MM.1S (cell line): ENCODE measurements at places on chromosomes 5 and 9.

DNA sequence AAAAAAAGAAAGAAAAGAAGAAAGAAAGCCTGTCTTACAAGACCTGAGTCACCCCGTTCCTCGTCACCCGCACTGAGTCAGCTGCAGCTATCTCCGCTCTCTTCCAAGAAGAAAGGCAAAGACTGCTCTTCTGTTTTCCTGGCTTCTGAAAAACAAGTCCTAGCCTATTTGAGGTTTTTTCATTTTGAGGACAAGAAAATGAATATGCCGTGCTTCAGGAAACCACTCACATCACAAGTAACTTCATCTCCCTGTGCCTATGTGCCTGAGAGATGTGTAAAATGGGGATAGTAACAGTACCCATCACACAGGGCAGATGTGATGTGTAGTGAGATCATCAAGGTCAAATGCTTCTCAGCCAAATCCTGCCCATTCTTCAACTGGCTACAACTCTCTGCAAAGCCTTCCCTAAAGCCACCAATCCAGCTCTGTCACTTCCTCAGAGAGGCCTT lies 78.4 kb downstream of the GLDC start:
- no peak for DNase-seq

GRCh38 chr5:80152778-80153177 lies 103.1 kb downstream of the SERINC5 start:
- no peak for DNase-seq

DNA sequence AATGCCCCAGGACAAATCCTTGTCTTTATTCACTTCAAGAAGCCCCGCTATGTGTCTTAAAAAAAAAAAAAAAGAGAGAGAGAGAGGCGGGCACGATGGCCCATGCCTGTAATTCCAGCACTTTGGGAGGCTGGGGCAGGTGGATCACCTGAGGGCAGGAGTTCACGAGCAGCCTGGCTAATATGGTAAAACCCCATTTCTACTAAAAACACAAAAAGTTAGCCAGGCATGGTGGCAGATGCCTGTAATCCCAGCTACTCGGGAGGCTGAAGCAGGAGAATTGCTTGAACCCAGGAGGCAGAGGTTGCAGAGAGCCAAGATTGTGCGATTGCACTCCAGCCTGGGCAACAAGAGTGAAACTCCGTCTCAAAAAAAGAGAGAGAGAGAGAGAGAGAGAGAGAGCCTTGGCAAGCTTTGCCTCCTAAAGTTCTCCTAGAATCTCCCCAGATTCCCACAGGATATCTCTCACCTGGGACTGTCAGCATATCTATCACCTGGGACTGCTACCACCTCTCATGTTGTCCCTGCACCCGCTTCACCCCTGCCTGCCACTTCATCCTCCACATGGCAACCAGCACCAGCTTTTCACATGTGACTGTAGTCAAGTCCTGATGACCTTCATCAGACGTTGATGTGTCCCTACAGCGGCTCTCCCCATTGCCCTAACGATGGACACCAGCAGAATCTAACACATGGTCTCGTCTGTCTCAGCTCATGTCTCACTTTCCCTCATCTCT lies 5.8 kb downstream of the ITK start:
- no peak for DNase-seq

GRCh38 chr5:882253-883183 lies 10.1 kb downstream of the BRD9 start:
- no peak for DNase-seq

GRCh38 chr9:137046088-137046787 lies at the start of gene NPDC1:
Gene NPDC1 (minus strand): TSS chr9:137046177. CDS start chr9:137045989, 188 bp downstream.
- peak; percentile 88 for DNase-seq

- DNase-seq: no peak
Observed at GRCh38 chr5:19880458-19880857, 107.5 kb downstream of the CDH18 start.

- no peak for DNase-seq
Observed at GRCh38 chr5:161167016-161167767, 315.2 kb upstream of the ATP10B start.

- DNase-seq: no peak
Observed at GRCh38 chr5:105131045-105131444, 1568.5 kb upstream of the NUDT12 start.

DNA sequence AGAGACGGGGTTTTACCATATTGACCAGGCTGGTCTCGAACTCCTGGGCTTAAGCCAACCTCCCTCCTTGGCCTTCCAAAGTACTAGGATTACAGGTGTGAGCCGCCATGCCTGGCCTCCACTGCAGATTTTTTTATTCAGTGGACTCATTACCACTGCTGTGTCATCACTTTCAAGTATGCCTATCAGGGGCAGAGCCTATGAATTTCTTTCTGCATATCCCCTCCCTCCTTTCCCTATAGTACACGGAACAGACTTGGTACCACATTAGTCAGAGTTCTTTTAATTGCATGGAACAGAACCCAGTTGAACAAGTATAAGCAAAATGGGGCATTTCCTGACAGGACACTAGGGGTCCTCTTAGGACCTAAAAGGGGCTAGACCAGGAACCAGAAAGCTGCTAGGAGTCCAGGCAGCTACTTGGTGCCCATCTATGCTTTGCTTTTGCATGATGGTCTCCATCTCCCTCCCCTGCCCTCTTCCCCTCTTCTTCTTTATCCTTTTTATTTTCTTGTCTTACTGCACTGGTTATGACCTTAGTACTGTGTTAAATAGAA lies 5.8 kb downstream of the BSPRY start:
- no peak for DNase-seq

DNA sequence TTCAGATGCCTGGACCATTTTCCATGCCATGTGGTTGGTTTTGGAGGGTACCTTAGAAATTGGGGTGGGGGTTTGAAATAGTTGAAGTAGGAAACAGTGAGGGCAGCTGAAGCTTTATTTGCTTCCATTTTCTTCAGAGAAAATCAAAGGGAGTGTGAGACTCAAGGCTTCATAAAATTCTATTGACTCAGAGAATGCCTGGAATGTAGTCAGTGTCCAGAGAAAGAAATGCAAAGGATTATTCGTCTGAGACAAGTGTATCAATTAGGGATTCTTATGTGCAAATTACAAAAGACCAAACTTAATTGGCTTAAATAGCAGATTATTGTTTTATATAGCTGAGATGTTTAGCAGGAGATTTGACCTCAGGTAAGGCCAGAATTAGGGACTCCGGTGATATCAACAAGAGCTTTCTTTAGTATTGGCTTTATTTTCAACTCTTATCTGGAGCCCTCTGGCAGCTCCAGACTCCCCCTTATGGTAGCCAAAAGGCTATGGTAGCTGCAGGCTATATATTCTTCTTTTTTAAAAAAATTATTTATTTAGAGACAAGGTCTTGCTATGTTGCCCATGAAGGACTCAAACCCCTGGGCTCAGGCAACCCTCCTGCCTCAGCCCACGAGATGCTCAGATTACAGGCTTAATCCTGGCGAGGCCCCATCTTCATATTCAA lies 38.9 kb downstream of the PTTG1 start:
- DNase-seq: no peak

DNA sequence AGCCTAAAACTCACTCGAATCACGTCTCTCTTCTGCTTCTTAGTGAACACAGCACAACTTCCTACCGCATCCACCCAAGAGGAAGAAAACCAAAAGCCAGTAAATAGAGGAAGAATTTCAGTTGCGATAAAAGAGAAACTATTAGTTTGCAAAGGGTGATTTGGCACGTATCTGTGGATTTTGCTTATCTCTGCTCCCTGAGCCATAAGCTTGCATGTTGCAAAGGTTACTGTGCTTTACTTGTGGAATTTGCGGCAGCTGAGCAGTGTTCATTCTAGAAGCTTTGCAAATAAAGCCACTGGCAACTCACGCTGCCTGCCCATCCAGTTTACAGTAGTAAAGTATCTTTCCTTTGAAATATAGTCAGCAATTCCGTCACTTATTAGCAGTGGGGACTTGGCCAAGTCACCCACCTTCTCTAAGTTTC lies 149.0 kb upstream of the PCA3 start:
- DNase-seq: no peak

DNA sequence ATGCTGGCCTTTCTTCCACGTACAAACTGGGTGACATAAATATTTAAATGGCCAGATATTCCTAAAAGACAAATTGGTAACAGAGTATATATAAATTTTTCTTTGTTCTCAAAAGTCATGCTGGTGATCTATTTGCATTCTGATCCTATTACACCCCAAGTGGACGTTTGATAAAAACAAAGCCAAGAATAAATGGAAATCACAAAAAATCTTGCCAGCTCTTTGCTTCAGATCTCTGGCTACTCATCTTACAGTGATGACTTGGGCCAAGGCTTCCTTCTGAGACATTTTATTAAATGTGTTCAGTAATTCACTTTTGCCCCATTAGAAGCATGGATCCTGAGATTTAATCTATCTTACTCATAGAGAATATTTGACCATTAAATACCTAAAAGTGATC lies 444.3 kb upstream of the PIK3R1 start:
- no peak for DNase-seq

- no peak for DNase-seq
Observed at GRCh38 chr5:53128481-53128880, 18.9 kb upstream of the MOCS2 start.

- peak; percentile 34 for DNase-seq
Observed at GRCh38 chr9:74322661-74323314, 174.3 kb upstream of the RORB start.
